ENCODE measurements at places on chromosomes 6 and 20. TPM values are rescaled to one million over a fixed set of nuclear protein-coding genes. Genes with fewer than 3 reads are reported as not detected.

DNA sequence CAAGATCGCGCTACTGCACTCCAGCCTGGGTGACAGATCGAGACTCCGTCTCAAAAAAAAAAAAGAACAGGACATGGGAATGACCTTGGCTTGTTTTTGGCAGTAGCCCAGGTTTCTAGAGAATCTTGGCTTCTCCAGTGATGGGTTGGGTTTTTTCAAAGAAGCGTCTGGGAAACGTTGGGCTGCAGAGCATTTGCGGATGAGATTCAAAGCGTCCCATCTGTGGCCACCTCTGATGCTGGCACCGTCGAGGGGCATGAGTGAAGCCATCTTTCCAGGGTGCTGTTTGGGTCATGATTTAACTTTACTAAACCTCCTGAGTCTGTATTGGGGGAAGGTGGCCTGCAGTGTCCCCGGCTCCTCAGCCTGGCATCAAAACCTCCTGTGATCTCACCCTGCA is 43.2 kb upstream of the SRF start:
- no peak for DNase-seq

- no peak for DNase-seq
Observed at GRCh38 chr6:169289257-169289618, 35.6 kb upstream of the THBS2 start.

- DNase-seq = no peak
Observed at GRCh38 chr6:35823601-35824000, 18.4 kb downstream of the LHFPL5 start.

C6orf52 gene
- total RNA-seq = 1.1 TPM

- DNase-seq = no peak
Observed at GRCh38 chr20:3068075-3068474, 3.3 kb upstream of the OXT start.

ME1 gene
- not detected for total RNA-seq

GRCh38 chr20:2956480-2956879 is 83.2 kb downstream of the PTPRA start:
- no peak for DNase-seq

DNA sequence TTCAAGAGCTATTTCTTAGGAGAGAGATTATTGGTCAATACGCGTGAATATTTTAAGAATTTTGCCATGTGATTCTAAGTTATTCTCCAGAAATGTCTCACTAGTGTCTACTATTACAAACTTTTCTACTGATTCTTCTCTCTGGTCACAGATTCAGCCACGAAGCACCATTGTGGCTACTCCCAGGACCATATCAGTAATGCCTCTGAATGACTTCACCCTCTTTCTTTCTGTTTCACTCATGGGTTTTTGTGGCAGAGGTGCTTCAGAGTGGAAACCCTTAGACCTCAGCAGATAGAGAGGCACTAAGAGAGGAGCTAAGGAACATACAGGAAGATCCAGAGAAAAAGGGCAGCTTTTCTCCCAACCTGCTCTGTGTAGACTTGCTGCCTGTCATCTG is 211.3 kb downstream of the CBLN4 start:
- no peak for DNase-seq

PACSIN1 gene
- total RNA-seq = 1.7 TPM

GRCh38 chr6:79543886-79544285 is 6.7 kb upstream of the LCA5 start:
- no peak for DNase-seq

DNA sequence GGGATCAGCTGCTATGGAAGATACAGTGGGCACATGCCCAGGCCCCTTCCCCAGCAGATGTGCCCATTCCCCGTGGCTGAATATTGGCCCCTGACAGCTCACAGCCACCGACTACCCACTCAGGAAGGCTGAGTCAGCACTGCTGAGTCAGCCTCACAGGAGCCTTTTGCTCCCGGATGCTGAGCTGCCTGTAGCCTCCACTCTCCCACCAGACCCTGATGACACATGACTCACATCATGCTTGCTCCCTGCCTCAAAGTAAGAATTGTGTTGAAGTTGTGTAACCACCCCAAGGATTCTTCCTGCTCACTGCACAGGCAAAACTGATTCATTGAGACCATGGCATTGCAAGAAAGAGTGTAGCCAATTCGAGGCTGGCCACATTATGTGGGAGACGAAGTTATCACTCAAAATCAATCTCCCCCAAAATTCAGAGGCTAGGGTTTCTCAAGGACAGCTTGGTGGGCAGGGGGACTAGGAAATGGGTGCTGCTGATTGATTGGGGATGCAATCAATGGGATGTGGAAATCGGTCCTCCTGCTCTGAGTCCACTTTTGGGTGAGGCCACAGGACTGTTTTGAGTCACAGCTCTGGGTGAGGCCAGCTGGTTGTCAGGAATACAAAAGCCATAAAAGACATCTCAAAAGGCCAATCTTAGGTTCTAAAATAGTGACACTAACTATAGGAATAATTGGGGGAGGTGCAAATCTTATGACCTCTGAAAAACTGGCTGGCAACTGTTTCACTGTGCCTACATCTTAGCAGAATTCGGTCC is 556.6 kb upstream of the CDH4 start:
- DNase-seq = no peak

- DNase-seq = no peak
Observed at GRCh38 chr6:78062993-78063392, 410.2 kb downstream of the MEI4 start.

DNA sequence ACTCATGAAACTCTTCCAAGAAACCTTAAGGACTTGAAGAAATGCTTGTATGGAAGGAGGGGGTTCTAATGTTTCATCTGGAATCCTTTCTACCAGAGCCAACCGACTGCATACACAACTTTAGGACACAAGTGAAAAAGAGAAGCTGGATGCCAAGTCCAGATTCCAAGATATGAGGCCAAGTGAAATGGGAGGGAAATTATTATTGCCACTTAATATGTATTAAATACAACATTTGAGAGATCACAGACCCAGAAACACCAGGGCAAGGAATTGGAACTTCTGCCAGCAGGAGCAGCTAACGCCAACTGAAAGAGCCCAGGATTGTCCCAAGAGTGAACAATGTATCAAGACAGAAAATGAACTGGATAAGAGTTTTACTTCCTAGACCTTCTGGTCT is 144.2 kb downstream of the ARHGAP18 start:
- DNase-seq = no peak

CST2 gene
- not detected for total RNA-seq

DNA sequence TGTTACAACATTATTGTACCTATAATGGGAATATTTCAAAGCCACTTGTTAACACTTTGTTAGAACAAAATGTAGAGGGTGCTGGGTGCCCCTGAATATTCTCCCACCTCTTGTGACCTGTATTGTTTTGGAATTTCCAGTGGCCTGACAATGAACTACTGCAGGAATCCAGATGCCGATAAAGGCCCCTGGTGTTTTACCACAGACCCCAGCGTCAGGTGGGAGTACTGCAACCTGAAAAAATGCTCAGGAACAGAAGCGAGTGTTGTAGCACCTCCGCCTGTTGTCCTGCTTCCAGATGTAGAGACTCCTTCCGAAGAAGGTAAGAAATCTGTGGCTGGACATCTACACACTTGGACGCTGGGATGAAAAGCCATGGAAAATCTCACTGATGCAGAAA is 28.9 kb downstream of the PLG start:
- no peak for DNase-seq

CDSN gene
- not detected for total RNA-seq

DNA sequence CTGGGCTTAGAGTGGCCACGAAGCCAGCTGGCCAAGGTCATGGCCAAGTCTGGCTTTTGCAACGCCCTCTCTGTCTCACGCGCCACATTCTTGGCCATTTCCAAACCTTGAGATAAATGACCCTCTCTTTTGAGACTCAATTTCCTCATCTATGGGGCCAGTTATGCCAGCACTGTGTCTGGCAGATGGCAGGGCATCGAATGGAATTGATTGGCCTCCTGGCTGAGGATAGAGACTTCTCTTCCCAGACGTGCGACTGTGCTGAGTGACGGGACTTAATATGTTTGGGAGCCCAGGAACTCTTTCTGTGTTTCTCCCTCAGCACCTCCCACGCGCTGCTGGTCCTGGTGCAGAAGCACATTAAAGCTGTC is 7.6 kb downstream of the BPIFB2 start:
- no peak for DNase-seq

FNDC1 gene
- not detected for total RNA-seq
